ENCODE measurements at places on chromosomes 3 and 15.

DNA sequence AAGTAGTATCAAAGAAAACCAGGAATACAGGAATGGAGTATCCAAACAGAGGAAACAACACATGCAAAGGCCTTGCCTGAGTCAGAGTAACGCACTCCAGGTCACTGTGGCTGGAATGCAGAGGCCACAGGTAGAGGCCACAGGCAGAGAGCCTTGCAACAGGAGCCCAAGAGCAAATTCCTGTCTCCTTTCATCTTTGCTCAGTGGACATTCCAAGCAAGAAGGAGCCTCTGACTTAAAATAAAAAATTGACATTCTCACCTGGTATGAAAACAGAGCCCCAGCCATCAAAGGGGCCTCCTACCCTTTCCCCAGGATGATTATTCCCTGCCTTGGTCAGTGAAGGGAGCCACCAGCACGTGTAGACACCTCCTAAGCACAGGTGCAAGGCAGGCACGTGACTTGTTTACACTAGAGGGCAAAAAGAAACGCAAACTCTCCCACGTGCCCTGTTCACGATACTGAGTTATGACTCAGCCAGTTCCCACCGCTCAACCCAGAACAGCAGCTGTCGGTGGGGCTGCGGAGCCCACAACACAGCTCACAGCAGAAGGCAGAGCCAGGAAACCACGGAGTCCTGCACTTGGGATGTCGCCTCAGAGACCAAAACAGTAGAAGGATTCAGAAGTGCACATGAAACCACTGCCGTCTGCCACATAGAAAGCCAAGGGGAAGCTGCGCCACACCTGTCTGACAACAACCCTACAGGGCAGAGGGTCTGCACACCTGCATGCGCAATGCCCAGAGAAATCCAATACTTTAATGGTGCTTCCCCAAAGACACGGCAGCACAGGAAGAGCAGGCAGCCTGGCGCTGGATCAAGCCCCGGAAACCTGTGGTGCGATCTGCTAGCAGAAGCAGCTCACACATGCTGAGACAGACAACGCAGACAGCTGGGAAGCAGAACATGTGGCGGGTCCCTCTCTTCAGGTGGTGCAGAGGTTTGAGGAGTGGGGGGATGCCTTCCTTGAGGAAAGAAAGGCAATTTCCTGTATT is 52.1 kb downstream of the ITGB5 start:
- peak; percentile 32 for DNase-seq

GRCh38 chr3:158337110-158337509 is 227.2 kb downstream of the RSRC1 start:
- no peak for DNase-seq

- DNase-seq = no peak
Measured at GRCh38 chr15:50558012-50558411, 11.5 kb upstream of the USP50 start.

DNA sequence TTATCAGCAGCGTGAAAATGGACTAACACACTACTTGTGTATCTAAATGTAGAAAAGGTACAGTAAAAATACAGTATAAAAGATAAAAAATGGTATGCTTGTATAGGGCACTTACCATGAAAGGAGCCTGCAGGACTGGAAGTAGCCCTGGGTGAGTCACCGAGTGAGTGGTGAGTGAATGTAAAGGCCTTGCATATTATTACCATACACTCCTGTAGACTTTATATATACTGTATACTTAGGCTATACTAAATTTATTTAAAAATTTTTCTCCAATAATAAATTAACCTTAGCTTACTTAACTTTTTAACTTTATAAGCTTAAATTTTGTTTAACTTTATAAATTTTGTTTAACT is 67.2 kb upstream of the TSPAN3 start:
- DNase-seq = no peak

DNA sequence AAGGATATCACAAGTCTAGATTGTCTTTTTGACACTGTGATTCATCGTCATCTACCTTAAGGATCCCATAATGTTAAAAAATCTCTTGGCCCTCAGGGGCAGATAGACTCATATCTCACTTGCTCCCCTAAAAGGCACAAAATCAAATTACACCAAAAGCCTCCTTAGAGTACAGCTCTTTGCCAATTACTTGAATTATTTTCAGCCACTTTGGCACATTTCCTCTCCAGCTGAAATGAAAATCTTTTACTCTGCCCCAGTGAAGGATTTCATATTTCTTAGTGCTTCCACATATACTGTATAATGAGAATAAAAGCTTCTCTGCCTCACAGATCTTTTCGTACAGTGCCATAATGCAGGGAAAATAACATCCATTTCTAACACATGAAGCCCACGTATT is 190.7 kb upstream of the GBE1 start:
- DNase-seq = no peak

- DNase-seq = no peak
Measured at GRCh38 chr3:14581334-14582044, 41.3 kb upstream of the GRIP2 start.

DNA sequence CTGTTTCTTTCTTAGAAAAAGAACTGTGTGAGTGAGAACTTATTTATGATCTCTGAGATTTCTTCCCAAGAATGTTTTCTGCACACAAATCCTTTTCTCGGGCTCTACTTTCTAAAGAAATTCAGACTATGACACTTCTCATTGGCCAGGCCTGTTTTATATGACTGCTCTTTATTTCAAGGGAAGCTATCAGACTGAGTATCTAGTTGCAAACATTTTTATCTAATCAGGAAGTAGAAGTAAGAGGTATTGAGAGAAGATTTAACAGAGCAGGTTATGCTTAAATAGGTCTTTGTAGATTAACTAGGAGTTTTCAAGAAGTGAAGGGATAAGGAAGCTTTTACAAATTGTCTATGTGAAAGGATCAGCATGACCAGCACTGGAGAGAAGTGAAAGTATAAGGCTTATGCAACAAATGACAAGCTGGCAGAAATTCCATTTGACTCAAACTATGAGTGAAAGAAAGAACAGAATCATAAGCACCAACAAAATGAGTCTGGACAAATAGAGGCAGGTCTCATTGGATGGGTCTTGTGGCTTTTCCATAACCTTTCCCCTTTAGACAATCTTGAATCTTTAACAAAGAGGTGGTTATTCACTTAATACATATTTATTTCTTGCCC is 71.9 kb upstream of the CHL1 start:
- no peak for DNase-seq

DNA sequence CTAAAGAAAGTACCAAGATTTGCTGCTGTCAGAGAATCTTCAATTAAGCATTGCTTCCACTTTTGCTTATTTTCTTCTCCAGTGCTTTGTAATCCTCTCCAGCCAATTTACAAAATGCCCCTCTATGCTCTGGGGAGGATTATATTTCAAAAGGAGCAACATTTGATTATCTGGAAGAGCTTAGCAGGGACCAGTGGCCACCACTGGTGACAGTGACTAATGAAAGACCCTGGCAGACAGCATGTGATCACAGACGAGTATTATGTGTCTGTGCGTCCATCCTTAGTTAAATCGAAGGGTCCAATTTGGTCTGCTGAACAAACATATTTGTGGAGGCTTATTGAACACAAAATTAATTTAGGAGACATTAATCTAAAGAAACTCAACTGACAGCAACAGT is 152.6 kb downstream of the ZNF621 start:
- DNase-seq = no peak

GRCh38 chr3:117264204-117264994 is 554.8 kb downstream of the TUSC7 start:
- DNase-seq = no peak

DNA sequence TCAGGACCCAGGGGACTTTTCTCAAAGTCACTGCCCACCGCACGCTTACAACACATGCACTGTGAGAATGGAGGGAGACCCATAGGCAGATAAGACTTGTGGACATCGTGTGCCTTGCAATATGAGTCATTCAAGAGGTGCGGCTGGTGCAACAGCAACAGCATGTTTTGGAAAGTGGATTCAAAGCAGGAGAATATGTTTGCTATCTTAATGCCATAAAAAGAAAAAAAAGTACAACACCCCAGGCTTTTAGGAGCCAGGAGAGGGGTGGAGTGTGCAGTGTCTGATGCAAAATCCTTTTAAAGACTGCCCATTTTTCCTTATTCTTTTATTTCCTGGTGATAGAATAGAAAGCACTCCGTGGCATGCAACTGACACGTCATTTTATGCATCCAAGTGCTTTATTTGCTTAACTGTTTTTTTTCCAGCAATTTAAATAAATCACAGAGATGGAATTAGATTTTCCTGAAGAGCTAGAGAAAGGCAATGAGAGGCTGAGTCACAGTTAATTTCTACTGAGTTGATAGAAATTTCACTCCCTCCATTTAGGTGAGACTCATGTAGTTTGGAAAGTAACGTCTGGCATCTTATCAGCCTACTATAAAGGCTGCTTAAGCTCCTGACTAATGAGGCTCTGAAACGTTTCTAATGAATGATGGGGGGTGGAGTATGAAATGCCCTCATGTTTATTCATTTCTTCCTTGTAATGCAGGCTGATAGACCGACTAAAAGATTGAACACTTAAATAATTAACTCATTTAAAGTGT is 96.4 kb downstream of the NSUN3 start:
- DNase-seq = no peak

DNA sequence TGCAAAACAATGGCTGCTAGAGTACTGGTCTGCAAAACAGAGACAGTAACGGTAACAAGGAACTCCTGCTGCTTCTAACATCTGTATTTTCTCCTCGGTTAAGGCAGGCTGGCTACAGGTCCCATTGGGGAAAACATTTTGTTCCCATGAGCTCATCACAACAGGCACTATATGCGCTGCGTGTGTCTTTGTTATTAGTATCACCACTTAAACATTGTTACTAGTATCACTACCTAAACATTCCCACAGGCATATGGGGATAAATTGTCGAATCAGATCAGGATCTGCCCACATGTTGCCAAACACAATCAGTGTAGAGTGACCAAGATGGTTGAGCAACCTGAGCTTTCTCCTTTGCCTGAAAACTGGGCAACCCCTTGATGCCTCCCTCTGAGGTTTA is 77.2 kb downstream of the TOP2B start:
- DNase-seq = no peak

DNA sequence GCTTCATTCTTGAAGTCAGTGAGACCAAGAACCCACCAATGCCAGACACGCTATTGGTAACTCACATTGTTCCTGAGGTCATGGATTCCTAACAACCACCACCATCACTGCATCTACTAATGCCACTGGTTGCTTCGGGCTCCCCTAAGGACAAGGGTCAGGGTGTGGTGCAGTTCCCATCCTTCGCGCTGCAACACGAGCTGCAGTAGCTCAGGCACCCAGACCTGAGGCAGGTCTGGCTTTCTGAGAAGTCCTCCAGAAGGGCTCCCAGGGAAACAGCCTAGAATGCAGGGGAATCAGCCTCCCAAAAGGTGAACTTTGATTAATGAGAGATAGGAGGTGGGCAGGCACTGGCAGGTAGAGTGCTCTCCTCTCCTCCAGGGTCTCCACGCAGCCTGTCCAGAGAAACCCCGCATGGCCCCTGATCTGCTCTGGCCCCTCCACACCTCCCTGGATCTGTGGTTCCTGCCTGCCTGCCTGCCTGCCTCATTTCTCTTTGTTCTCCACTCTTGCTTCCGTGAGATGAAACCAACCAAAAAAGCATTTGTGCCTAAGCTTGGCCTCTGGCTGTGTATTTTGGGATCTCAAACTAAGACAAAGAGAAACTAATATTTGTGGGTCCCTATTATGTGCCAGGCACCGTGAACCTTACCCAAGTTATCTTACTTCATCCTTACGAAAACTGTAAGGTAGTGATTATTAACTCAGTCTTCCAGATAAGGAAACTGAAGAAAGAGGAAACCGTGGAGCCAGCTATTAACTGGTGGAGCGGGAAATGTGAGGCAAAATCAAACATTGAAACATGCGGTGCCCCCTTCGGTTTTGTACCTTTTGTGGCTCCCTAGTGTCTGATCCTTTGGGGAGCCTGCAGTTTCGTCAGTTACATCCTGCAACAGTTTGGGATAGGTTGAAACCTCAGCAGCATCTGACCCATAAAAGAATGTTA is 43.9 kb upstream of the USP3 start:
- DNase-seq = no peak

DNA sequence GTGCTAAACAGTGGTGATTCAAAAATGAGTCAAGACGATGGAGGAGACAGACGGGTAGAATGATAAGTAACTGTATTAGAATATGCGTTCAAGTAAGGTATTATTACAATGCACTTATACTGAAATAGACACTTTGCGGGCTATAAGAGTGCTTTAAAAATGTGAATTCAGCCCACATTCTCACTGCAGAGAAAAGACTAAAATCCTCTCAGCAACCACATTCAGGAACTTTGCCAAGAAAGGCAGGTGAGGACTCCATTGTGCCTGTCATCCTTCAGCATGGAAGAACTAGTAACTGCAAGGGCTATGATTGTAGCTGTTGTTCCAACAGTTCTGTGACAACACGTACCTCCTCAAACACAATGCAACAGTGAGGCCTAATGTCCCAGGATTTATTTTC is 272.0 kb downstream of the RORA start:
- DNase-seq = no peak

GRCh38 chr3:52109611-52110301 is 44.5 kb downstream of the POC1A start:
- DNase-seq = no peak

DNA sequence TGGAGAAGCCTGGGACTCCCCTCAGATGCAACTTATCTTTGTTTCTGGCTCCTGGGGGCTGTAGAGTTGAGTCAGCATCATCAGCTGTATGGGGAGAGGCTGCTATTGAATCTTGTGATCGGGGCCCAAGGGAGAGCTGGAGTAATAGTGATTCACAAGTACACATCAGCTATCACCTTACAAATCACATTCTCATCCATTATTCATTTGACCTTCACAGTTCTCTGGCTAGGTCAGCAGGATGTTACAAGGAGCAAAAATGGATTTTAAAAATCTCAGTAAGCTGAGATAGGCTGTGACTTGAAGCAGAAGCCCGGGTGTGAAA is 175.0 kb downstream of the OPA1 start:
- DNase-seq = no peak

DNA sequence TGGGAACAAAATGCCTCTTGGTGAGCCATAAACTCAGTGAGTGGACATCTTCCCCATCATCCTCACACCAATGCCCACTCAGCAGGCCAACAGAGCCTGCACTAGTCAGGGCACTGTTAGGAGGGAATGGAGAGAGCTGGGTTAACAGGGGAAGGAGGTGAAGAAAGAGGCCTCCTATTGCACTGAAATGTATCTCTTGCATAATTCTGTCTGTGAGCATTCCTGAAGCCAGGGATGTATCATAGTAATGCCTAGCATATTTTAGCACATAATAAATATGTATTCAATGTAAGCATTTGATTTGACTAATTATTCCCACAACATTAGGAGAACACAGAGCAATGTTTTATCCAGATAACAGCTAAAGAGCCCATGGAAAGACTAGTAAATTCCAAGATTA is 81.2 kb downstream of the ANO10 start:
- no peak for DNase-seq

DNA sequence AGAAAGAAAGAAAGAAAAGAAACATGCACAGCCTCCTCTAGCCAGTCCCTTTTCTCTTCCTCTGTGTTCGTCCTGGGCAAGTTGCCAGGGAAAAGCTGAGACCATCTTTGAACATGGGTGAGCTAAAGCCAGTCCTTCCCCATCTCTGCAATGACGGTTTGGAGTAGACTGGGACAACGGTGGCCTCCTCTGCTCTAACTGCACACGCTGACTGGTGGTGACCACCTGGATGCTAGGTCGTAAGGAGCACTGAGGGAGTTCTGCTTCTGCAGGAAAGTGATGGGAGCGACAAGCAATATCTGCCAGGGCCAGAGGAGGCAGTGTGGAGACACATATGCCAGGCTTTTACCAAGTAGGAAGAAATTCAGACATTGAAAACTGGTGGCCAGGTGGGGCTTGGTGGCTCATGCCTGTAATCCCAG is 111.7 kb downstream of the NUP210 start:
- DNase-seq = no peak
